ENCODE measurements at places on chromosomes 4 and X.

- no peak for DNase-seq
Measured at GRCh38 chr4:68907788-68908700, 43.6 kb downstream of the UGT2A3 start.

DNA sequence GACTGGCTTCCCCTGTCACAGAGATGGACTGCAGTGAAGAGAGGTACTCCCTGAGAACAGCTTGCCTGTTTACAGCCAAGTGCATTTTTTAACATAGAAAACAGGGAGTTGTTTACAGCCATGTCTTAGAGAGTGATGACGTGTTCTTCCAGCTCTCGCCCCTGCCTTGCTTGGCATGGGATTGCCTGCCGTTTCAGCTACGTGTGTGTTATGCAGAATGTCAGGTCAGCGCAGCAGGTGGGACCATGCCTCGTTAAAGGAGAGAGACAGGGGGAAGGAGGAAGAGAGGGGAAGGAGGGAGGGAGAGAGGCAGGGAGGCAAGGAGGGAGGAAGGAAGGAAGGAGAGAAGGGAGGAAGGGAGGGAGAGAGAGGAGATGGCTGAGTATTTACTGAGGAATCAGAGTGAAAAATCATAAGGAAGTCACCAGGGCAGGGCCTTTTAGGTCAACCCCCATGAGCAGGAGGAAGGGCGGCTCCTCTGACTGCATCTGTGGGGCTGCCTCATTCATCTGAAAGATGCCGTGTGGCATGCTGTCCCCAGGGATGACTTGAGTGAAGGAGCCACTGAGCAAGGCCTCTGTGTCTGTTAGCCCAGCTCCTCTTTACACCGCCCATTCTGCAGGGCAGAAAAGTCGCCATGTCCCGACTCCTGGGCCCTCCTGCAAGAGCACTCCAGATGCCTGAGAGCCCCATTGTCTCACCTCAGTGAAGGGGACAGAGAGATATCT lies 139.7 kb upstream of the PSAPL1 start:
- DNase-seq: no peak

- no peak for DNase-seq
Measured at GRCh38 chr4:39341075-39341725, 25.0 kb downstream of the RFC1 start.

DNA sequence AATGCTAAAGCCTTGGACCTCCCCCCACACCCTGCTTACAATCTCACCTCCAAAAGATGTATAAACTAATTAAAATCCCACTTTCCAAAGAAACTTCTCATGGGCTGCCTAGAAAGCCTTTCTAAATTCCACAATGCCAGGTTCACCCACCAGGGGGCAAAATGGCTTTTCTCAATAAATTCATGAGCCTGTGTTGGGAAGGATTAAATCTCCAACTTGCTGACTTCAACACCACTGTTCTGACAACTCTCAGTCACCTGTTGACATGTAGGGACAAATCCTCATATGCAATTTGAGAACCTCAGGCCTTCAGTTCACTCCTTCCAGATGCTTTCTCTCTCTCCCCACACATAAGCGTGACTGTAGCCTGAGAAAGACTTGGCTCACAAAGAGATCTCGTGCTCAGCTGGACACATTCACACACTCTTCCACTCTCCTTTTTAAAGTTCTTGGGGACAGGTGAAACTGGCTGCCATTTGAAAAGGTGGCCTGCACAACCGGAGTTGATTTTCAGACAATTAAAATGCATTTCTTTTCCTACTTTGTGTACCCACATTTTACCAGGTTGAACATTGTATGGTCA lies 88.6 kb upstream of the PRPS2 start:
- no peak for DNase-seq

DNA sequence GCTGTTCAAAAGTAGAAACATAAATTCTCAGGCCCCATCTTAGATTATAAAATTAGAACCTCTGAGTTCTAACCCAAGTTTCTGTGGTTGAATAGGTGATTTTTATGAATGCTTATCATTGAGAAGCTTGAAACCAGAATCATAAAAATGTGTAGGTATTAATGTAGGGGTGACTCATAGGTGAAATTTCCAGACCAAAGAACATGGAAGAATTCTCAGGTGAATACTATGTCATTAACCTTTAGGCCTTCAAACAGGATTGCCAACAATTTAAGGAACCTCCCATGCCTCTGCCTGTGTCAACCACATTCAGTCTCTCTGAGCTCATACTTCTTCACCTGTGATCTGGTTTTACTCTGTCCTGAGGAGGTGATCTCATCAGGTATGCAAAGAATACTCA lies 177.8 kb downstream of the NPFFR2 start:
- no peak for DNase-seq

DNA sequence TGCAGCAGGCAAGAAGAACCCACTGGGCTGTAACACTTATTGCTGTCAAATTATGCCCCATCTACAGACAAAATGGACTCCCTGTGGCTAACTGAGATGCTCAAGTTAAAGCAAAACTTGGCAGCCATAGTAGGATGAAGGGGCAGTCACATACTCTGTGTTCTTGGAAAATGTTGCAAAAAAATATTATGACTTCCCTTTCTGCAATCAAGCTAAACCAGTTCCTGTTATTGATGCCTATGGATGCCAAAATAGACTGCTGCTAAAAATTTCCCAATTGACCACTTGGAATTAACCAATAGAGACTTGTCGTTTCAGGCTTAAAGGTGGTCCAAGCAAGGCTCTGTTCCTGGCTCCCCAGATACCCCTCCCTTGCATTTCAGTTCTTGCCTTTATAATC lies 49.5 kb downstream of the IQCM start:
- no peak for DNase-seq

DNA sequence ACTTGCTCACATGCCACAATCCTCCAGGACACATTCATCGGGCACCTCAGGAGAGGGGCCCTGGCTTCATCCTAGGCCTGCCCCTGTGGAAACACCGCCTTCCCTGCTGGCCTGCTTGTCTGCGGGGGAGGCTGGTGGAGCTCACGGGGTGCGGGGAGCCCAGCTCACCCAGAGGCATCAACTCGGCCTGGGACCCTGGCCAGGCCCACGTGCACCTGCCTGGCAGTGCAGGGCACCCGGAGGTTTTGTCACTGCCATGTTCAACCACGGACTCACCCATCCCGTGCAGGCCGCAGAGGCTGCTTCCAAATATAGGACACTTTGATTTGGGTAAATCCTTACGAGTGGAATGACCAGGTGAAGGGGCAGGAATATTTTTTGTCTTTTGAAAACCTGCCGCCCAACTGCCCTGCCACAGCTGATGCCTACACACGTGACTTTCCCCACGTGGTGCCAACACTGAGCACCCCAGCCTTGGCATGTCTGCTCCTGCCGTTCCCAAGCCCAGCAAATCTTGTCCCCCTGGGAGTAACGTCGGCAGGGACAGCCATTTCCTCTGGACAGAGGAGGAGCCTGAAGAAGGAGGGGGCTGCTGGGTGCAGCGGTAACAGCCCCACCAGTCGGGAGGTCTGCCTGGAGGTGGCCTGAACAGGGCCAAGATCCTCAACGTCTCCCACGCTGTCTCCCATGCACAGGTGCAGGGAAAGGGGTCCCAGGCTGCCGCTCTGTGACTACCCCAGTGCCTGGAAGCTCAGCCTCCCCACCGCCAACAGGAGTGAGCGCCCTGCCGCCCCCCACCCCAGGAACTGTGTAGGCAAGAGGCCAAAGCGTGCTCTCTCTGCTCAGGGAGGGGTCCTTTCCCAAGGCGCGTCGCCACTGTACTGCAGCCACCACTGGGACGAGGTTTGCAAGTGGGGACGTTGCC lies 8.5 kb downstream of the MXD4 start:
- no peak for DNase-seq

DNA sequence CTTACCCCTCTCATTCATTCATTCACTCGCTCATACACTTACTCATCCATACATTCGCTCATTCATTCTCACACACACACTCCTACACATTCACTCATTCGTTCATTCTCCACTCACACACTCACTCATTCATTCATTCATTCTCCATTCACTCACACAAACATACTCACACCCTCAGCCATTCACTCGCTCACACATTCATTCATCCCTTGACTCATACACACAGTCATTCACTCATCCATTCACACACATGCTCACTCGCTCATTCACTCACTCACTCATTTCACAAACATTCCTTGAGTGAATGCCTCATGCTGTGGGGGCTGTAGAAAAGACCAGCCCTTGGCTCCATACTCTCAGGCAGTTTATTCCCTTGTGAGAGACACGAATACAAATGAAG lies 151.1 kb upstream of the MAMLD1 start:
- peak; percentile 59 for DNase-seq

DNA sequence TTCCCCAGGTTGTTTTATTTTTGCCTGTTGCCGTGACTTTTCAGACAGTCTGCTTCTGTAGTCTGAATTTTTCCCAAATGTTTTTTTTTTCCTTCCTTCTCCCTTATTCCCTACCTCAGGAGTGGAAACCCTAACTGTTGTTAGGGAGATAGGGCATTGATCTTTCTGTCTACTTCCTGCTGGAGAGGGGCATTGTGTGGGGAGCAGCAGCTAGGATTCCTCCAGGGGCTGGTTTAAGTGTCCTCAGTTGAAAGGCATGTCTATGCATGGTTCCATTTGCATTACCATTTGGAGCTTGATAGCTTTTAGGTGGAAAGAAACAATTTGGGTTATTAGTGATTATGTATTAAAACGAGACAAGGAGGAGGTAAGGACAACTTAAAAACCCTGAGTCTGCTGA lies 383.9 kb downstream of the DCAF12L2 start:
- DNase-seq: no peak

- DNase-seq: peak; percentile 2
Measured at GRCh38 chr4:108204518-108204917, 35.8 kb upstream of the LEF1 start.

GRCh38 chr4:124484940-124485339 lies 227.6 kb downstream of the ANKRD50 start:
- DNase-seq: no peak

DNA sequence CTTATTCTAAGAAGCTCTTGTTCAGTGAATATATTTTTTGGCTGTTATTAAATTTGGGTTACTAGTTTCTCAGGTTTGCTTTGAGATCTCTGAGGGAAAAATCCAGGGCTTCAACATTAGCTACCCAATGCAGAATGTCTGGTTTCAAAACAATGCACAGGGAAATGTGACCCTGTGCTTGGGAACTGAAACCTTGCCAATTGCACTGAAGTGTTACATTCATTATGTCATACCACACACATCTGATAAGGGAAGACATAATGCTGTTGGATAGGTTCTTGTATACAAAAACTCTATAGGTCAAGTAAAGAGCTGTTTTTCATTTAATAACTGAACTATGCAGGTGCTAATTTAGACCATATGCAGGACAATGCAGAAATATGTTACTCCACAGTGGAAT lies 345.3 kb upstream of the BMP3 start:
- DNase-seq: no peak

DNA sequence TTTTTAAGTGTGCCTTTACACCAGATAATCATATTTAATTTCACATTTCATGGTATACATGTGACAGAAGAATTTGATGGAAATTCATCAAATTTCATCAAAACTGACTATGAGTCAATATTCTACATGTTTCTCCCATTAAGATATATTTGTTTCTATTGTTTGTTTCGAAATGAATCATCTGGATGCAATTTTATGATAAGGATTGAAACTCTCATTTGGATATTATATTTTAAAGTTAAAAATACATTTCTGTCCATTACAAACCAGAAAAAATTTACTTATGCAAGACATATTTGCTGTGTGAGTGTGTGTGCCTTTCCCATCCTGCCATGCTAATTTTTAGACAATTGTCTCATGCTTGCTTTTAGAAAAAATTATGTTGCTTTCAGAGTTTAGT lies 52.2 kb downstream of the SULT1B1 start:
- no peak for DNase-seq

DNA sequence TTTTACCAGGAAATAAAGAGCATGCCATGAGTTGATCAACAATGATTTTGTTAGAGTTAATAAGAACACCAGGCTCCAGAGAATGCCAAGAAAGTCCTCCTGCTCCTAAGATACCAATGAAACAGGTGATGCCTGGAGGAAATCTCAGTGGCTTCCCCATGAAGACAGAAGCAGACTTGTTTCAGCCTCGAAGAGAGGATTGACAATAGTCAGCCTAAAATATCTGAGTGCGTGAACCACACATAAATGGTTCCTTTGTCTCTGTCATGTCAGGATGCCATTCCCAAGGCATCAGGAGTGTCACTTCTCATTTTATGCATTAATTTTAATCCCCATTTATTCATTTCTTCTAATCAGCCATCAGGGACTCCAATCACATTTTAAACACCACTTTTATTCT lies 69.6 kb downstream of the PHOX2B start:
- DNase-seq: no peak

GRCh38 chr4:150232029-150232428 lies 153.8 kb downstream of the DCLK2 start:
- no peak for DNase-seq

DNA sequence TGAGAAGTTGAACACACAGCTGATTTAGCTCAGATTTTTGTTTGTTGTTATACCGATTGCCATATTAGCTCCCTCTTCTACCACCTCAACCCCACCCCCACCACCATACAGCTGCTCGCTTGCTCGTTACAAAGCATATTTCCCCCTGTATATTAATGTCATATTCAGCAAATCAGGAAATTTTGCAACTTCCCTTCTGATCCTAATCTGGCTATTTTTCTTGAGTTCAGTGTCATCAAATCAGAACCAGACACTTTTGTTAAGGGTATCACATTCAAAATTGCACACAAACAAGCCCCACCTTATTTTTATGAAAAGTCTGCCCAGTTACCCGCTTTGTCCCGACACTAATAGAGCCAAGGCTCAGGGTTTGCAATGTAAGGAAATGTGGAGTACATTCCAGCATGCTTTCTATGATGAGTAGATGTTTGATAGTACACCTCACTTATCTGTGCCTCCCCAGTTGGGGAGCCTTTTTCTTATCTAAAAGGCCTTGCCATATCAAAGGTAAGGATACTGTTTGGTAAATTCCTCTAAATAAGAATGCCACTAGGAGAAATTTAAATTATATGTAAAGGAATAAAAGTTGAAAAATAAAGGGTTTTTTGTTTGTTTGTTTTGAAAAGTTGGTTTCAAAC lies 212.2 kb downstream of the CBR4 start:
- no peak for DNase-seq

DNA sequence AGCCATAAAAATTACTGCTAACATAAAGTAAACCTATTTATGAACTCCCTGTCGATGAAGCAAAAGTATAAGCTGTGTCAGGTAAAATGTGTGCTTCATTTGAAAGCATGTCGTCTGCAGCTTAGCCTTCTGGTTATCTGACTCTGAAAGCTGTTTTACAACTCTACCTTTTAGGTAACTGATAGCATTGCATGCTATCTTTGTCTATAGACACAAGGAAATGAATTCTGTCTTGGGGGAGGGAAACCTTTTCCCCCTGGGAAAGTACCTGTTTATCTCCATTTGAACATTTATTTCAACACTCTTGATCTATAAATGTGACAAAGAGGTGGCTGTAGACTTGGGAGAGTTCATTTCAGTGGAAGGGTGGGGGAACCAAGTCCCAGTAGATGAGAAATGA lies 51.4 kb downstream of the RAB40A start:
- no peak for DNase-seq

DNA sequence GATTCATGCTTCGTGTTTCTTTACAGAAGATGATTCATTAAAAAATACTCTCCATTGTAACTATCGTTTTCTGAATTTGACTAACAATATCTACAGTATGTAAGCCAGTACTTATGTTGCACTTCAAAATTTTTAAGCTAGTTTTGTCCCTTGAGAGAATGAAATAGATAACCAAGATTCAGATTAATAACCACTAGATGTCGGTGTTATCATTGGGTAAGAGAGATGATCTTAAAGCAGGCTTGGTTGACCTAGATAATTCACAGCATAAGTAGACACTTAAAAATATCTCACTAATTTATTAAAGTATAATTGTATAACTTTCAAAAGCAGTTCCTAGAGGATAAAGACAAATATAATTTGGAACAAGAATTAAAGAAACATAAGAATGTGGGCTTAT lies 430.9 kb downstream of the C4orf33 start:
- no peak for DNase-seq

- no peak for DNase-seq
Measured at GRCh38 chr4:175460414-175460813, 351.6 kb downstream of the GPM6A start.

All from HCEC 1CT (cell line).